ENCODE measurements at places on chromosomes 1 and 21.

DNA sequence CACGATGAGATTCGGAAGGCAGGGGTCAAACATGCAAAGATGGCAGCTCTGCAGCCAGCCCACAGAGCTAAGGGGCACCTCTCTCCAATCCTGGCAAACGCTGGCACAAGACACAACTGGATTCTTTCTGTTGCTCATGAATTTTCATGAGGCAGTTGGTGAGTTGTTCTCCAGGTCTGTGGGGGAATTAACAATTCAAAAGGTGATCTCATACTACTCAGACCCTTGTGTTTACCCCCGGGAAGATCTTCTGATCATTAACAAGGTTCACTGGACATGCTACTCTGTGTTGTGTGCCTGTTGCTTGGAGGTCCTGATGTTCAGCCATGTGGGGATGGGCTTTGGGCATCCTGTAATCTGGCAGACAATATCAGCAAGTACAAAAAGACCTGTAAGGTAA lies 128.9 kb downstream of the HHAT start:
- no peak for DNase-seq

- DNase-seq: no peak
Observed at GRCh38 chr1:27521336-27521831, 31.4 kb upstream of the WASF2 start.

GRCh38 chr1:36835696-36836095 lies 198.6 kb downstream of the GRIK3 start:
- no peak for DNase-seq

- DNase-seq: no peak
Observed at GRCh38 chr1:98260839-98261238, 340.0 kb upstream of the DPYD start.

DNA sequence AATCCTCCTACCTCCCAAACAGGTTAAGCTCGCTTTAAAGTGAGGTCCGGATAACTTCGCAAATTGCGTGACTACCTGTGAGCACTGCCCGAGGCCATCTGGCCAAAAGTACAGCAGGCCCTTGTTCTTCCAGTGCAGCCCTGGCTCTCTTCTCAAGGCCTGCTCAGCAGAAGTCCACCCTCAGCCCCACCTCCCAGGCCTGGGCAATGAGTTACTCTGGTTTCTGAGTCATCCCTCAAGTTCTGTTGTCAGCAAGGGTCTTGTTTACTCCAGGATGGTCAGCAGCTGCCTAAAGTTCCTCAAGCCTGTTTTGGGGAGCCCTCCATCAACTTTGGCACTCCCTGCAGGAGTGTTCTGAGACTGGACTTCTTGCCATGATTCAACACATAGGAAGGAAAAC lies 101.7 kb downstream of the BCAR3 start:
- no peak for DNase-seq

- DNase-seq: no peak
Observed at GRCh38 chr1:29991815-29992214, 731.6 kb downstream of the MATN1 start.

GRCh38 chr1:218351391-218352074 lies 6.4 kb downstream of the TGFB2 start:
- DNase-seq: no peak

DNA sequence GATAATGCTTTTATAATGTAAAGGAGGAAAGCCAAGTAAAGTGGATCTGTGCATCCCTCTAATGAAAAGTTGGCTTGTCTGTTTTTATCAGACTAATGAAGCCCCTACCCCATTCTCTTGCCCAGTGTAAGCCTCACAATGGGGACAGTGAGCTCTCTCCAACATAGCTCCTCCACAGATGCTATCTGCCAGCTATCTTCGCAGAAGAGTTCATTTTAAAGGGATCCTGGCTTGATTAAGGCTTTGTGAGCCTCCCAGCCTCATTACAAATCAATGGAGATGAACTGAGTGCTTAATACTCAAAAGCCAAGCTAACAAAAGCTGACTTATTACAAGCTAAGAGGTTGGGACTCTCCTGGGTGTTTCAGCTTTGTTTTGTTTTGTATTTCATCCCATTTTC lies 514.7 kb downstream of the NUF2 start:
- no peak for DNase-seq

- no peak for DNase-seq
Observed at GRCh38 chr1:210777914-210778313, 356.0 kb downstream of the KCNH1 start.

GRCh38 chr21:26954662-26955121 lies 12.2 kb downstream of the ADAMTS5 start:
- DNase-seq: no peak

- no peak for DNase-seq
Observed at GRCh38 chr21:46124083-46124925, 26.4 kb downstream of the COL6A2 start.

DNA sequence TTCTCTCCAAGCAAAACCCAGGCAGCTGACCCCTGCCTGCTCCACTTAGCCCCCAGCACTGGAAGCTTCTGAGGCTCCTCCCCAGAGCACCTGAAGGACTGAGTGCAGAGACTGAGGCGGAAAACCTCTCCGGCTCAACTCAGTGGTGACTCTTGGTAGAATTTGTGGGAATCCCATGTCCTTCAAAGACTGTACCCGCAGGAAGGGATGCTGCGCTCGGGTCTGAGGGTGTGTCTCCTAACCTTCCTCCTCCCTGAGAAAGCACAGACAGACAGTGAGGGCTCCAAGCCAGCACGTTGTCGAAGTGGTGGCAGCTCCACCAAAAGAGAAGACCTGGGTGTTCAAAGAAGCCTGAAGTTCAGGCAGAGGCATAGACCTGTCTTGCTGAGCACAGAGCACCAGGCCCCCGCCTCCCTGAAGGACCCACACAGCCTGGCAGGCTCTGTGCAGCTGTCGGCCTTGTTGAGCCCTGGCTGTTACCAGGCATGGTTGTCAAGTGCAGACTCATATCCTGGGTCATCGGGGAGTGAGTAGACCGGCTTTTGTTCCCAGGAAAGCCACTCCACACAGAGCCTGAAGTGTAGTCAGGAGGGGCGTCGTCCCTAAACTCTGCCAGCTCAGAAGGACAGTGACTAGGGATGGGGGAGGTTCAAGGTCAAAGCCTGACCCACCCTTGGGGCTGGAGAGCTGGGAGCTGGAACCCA lies 36.7 kb downstream of the CSMD2 start:
- DNase-seq: no peak

Measured in iPS DF 6.9 (cell line).